ENCODE measurements at places on chromosomes 4 and X.

DNA sequence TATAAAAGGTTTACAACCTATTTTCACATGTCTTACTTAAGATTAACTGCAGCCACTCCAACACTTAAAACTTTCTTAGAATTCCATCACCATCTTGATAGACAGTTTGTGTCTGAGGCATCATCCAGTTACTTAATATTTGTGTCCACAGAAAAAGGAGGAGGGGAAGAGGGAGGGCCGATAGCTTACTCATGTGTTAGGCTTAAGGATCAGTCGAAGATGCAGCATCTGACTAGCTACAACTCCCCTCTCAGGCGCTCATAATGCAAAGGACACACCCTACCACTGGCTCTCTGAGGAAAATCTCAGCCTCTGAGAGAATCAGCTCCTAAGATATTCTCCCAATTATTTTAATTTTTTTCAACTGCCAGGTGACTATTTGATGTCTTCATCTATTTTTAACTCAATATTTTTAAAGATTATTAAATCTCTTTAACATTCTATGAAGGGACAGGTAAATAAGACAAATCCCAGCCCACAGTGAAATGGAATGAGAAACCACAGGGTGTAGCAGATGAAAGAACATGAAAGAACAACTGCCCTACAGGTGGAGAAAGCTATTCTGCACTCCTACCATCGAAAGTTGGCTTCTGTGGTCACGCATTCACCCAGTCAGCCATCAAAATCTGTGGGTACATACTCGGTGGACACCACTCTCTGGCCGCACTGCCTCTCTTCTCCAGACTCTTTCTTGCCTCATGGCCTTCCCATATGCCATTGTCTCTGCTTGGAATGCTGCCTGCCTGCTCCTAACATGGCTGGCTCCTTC is 48.0 kb downstream of the ARAP2 start:
- no peak for DNase-seq

DNA sequence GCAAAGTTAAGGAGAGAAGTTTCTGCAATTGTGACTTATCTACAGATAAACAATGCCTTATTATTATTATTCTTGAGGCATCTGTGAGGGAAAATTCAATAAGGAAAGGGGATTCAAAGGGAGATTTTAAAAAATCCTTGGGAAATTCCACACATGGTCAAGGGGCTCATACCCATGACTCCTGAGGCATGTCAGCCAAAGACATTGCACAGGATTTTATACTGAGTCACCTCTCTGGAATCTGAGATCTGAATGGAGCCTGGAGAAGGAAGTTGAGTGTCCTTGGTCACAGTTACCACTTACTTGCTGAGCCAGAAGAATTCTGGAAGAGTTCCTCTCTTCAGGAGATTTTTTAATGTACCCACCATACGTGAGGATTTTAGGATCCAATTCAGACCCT is 14.4 kb upstream of the CXCL8 start:
- DNase-seq, result no peak

- no peak for DNase-seq
These were observed 49.0 kb downstream of the SMAD1 start for GRCh38 chr4:145530662-145531061.

DNA sequence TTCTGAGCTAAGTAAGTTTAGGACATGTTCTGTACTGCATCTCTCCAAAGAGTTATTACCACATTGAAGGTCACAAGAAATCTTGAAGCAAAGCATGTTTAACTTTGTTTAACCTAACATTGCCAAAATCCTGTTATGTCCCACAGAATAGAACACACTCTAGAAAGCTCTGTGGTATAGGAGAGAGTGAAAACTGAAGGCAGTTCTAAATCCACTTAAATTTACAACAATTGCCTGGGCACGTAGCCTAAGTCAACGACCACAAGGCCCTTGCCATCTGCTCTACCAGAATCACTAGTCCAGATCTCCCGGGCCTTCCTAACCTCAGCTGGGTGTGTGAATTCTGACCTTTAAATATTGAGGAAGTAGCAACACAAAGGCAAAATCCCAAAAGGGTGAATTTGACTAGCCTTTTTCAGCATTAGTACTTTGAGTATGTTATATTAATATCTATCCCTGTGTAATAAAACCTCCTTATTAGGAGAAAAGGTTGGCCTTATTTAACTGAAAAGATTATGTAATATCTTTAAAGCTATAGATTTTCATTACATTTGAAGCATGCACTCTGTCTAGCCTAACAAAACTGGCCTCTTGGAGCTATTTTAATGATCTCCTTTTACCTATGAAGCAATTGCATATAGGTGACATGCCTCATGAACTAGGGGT is 4.5 kb upstream of the MAML3 start:
- no peak for DNase-seq

- no peak for DNase-seq
These were observed 44.3 kb downstream of the ARSJ start for GRCh38 chr4:113935190-113935589.

DNA sequence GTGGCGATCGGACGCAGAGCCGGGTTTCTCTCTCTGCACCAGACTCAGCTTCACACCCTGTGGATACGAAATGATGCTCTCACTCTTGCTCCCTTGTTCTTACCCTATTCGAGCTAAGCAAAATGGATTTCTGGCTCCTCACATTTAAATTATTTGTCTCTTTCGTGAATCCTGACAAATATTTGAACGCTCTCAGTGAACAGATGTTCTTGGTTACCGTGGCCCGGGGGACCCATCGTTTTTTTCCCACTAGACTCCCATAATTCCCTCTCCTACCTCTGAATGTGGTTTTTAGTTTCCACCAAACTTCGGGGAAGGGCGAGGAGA is 630 bp downstream of the SMARCA5 start:
- no peak for DNase-seq

- no peak for DNase-seq
These were observed 101.2 kb downstream of the ARSF start for GRCh38 chrX:3142259-3143042.

DNA sequence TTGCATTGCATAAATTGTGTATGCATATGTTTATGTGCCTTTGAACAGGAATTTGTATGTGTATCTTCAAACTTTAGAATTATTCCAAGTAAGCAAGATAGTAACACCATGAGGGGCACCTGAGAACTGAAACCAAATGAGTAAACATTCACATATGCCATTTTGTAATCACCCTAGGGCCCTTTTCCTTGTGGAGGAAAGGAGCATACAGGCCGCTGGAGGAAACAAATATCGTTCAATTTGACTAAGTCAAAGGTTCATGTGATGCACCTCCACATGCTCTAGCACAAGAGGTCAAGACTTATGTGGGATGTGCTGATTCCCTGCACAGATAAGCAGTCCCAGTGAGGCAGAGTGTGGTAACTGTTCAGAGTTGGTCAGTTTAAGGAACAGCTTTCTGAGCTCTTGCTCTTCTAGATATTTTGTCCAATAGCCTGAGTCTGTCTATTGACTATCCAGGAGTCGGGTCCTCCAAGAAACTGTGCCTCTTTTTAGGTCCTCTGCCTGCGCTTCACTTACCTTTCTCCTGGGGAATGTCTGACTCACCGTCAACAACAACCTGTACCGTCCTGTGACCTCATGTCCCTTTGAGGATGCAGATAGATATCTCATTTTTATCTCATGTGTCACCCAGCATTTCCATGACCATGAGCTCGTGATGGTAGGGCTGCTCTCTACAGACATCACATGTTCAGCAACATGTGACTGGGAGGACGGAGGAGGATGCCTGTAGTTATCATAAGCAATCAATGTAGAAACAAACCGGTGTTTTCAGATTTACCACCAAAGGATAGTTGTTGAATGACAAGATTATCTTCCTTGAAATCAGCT is 196.9 kb downstream of the NWD2 start:
- no peak for DNase-seq

DNA sequence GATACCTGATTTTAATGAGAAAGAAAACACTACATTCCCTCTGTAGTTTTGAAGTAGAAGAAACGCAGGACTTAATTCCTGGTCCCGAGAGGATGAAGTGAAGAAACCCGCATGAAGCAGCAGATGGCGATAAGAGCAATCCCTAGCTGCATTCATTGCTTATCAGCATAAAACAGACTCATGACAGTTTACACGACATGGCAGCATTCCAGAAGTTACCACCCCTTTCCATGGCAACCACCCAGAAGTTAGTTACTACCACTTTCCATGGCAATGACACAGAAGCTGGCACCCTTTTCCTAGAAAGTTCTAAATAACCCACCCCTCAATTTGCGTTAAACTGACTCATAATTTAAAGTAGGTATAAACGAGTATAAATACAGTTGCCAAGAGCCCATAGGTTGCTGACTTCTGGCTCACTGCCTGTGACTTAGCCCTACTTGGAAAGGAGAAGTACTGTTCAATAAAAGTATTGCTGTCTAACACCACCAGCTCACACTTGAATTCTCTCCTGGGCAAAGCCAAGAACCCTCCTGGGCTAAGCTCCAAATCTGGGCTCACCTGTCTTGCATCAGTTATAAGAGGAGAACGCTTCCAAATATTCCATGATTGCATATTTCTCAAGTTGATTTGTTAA is 5.5 kb upstream of the XAGE2 start:
- DNase-seq, result no peak

DNA sequence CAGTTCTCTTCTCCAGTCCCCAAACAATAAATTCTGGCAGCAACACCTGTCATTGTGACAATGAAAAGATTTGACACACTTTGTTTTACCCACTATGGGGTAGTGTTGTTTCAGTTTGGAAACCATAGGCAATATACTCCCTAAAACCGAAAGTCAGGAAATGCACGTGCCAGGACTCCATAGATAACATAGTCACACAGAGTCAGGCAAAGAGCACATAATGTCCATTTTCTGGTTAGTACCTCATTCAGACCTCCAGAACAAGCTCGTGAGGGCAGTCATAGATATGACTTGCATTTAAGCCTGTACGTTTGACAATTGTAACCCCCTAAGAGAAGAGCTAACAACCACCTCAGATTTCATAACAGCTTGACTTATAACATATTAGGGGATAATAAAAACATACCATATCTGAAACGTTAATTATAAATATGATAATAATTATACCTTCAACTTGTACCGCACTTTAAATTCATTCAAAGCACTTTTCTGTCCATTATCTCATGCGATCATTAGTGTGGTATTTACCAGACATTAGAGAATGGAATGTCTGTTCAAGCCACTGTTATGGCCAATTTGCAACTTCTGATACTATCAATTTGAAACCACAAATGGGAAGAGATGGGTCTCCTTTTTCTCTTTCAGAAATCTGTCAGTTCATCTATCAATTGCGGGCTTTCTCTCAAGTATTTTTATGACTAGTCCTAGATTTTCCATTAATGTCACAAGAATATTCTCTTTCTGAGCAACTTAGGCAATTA is 147.4 kb downstream of the LDB2 start:
- DNase-seq, result no peak

GRCh38 chr4:110216129-110216528 is 17.7 kb upstream of the ELOVL6 start:
- no peak for DNase-seq

DNA sequence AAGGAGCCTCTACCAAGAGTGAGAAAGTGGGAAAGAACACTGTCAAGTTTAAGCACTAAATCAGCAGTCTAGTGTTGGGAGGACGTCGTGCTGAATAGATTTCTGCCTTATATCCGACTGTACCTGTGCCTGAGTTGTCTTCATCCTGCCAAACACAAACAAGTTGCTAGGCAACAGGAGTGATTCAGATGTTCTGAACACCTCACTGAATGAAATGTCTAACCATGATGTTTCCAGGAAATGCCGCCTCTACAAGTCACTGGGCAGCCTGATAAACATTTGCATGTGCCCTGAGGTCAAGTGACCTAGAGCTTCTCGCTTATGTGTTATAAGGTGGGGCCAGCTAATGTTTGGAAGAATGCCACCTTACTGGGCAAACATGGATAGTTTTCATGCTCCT is 37.9 kb downstream of the SGMS2 start:
- no peak for DNase-seq

- DNase-seq, result no peak
These were observed 75.9 kb downstream of the COQ2 start for GRCh38 chr4:83208371-83209365.
